Stimulated activated CD4-positive, alpha-beta T cell treated with anti-CD3 and anti-CD28 coated beads, Interleukin-2, amount 100 ng/mL, for 24 hours (primary cell): ENCODE measurements at places on chromosomes 1 and 21.

GRCh38 chr1:159869607-159870006 lies 7.2 kb upstream of the VSIG8 start:
- no peak for DNase-seq

- DNase-seq: no peak
Measured at GRCh38 chr1:154753426-154753825, 116.7 kb downstream of the KCNN3 start.

DNA sequence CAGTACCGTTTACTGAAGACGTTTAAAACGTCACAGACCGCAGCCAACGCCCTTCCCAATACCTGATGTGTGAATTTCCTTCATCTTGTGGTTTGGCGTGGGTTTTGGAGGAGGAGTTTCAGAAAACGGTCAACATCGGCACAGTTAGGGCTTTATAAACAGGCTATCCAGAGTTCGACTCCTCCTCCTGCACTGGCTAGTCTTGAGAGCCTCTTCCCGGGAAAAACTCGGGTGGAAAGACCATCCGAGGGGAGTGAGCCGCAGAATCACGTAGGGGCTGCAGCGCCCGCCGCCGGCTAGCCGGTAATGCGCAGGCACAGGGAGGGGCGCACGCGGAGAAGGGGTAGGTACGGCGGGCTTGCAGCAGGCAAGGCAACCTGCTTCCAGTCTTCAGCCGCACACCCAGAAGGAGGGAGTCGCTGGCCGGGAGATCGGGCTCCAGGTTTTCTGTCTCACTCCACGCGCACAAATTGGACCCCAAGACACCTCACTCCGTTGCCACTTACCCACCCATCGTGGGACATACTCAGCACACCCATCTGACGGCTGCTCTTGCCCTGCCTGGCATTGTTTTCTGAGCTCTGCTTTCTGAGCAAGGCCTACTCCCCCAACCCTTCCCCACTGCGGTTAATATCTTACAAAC lies 25.4 kb downstream of the SLC19A2 start:
- DNase-seq: no peak

DNA sequence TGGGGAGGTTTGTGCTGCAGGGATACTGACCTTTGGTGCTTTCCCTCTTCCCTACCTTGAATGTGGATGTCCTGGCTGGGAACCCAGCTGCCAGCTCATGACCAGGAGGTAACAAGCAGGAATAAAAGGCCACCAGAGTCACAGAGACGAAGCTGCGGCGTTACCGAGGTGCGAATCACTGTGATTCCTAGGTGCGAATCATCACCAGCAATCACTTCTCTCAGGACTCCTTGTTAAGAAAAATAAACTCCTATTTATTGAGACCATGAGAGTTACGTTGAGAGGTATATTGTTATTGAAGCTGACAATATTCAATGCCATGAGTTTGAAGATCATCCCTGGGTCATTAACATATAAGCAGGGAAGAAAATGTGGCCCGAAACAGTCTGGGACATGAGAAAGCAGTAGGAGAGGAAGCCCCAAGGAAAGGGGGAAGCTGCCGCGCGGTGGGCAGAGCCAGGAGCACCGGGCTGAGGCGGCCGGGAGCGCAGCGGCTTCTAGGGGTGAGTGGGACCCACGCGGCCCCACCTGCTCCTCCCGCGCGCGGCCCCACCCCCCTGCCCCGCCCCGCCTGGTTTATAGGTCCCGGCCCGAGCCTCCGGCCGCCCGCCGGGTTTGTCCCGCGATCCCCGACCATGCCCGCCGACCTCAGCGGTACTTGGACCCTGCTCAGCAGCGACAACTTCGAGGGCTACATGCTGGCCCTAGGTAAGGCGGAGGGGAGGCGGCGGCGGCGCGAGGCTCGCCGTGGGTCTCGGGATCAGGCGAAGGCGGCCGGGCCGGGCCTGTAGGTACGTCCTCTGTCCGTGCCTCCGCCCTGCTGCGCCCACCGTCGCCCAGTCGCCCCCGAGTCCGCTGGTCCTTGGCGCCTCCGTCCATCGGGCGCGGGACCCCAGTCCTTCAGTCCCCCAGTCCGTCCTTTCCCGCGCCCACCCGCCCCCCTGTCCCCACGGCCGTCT lies at the start of gene RBP7:
TSS of gene RBP7 (plus strand) at position 605 of the 959 bp plus-strand sequence. CDS start at position 636, 31 bp downstream.
- peak; percentile 13 for DNase-seq

GRCh38 chr1:36656271-36656670 lies 173.6 kb upstream of the CSF3R start:
- DNase-seq: no peak

DNA sequence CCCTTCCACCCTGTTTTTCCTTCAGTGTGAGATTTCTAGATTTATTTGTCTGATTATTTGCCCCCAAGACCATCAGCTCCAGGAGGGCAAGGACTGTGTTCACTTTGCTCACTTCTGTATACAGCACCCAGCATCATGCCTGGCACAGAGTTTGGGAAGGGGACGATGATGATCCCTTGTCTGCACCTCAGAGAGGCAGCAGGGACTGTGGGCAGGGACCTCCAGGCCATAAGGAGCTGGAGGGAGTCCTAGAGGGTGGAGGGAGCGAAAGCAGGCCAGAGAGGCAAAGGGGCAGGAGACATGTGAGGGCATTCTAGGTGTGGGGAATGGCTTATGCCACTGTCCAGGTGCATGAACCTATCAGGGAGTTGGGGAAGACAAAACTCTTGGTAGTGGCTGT lies 32.8 kb downstream of the H3-3A start:
- DNase-seq: no peak

GRCh38 chr1:203451836-203452784 lies 23.5 kb upstream of the PRELP start:
- no peak for DNase-seq

DNA sequence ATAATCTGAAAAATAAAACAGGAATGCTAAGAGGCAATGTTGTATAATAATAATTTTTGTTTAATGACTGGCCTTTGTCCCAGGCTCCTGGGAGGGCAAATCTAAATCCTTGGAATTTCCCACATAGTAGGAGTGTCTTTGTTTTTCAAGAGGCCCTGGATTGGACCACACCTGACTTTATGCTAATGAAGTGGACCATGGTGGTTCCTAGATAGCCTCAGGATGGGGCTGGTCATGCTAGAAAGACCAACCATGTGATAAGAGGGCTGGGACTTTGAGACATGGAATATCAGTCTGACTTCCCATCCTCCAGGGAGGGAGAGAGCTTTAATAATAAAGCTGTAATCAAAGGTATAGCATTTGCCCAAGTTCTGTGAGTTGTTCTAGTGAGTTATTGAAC lies 138.2 kb upstream of the RAB4A start:
- DNase-seq: no peak

DNA sequence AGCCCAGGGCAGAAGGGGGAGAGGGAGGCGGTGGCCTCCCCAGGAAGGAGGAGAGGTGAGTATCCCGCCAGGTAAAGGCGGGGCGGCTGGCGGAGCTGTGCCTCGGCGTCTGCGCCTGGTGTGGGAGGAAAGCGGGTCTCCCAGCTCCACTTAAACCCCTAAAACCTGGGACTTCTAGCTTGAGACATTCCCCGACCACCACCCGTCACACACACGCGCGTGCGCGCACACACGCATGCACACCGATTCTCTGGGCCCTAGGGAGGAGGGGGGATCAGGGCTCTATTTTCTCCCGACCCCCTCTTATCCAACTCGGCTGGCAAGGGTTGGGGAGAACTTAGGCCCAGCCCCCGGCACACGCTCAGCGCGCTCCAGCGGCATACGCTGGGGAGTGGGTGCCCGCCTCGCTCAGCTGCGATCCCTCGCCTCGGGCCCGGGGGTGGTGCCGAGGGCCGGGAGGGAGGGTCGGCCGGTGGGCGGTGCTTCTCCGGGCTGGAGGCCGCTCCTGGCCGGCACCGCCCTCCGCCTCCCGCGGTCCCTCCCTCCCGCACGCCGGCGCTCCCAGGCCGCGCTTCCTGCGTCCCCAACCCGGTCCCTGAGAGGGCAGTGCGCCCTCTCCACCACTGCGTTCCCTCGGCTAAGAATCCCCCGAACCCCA lies at the start of gene TMEM51:
TSS of gene TMEM51 (plus strand) at position 564 of the 658 bp plus-strand sequence. CDS start 61,341 bp downstream, outside the sequence.
- DNase-seq: no peak

DNA sequence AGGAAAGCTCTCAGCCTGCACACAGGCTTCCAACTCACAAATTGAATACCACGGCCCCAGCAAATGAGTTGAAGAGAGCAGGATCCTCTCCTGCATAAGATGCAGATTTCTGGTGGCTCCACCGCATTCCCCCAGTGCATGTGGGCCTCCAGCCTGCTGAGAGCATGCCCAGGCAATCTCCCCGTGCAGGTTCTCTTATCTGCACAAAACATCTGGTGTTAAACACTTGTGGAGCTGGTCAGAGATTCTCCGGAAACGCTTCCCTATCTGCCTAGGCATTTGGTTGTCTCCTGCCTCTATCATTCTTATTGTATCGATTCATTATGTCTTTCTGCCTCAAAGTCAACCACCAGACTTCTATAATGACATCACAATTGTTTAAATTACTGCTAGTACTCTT lies 1349.0 kb upstream of the B3GALT2 start:
- DNase-seq: no peak

GRCh38 chr21:43701936-43702784 lies 16.8 kb upstream of the PDXK start:
- no peak for DNase-seq

- DNase-seq: no peak
Measured at GRCh38 chr1:173002891-173003838, 47.6 kb downstream of the TNFSF18 start.
